Activated CD8-positive, alpha-beta memory T cell treated with anti-CD3 and anti-CD28 coated beads, Interleukin-2, amount 50 U/mL, for 4 hours (primary cell): ENCODE measurements at places on chromosomes 11 and 22.

DNA sequence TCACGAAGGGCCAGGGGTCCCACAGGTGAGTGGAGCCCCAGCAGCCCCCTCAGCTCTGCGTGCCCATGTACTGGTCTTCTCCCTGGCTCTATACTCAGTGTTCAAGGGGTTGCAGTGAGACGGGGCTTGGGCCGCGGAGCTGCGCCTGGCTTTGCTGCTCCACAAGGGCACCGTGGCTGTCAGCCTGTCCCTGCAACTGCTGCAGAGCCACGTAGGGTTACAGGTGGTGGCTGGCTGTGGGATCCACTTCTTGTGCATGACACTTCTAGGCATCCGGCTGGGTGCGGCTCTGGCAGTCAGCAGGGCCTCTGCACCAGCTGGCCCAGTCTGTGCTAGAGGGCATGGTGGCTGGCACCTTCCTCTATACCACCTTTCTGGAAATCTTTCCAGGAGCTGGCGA, 14.3 kb downstream of the MTFP1 start:
- no peak for DNase-seq

DNA sequence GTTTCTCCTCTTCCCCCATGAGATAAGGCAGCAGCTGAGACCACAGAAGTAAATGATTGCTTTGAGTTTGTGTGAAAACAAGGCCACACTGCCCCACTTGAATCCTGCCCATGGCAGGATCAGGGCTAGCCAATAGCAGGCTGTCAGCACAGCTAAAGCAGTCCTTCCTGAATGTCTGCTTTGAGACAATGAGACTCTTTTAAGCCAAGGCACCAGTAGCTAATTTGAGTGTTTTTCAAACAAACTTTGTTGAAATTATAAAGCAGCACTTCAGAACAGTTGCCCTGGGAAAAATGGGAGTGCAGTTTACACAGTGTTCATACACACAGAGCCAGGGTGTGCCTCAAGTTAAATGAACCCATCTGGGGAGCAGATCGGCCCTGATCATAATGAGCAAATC, 103.5 kb upstream of the OR5AK2 start:
- DNase-seq = no peak

- peak; percentile 11 for DNase-seq
Observed at GRCh38 chr11:2565447-2566222, 120.8 kb downstream of the KCNQ1 start.

DNA sequence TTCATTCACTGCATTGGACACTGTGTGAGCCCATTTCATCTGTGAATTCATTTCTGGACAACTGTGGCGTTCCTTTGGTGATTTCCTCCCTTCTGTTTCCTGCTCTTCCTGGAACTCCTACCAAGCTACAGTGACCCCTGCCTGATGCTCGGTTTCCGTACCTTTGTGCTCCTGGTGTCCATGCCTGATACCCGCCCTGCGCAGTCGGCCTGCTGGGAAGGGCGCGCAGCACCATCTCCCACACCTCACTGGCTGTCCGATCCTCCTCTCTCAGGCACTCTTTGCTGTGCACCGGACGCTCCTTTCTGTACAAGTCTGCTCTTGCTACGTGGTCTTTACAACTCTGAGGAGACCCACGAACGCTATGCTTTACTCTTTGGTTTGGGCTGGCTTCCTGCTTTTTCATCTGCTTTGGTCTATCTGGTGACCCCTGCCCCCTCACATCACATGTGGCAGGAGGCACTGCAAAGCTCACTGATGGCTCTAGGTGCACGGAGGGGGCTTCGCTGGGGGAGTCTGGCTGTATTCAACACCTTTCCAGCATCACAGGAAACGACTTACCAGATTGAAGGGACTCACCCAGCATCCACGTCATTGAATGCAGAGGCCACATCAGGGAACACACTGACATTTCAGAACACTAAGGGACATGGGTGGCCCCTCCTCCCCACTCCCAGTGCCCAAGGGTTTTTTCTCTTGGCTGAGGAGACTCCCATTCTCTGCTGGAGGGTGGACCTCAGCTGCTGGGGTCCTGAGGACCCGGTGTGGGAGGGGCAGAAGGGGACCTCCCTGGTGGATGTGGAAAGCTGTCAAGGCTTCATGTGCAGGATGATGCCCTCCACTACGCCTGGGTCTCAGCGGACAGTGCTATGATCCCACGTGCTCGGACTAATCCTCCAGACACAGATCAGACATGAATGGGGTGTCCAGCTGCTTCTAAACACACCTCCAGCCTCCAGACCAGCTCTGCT, 27.0 kb upstream of the MOB2 start:
- DNase-seq = no peak

DNA sequence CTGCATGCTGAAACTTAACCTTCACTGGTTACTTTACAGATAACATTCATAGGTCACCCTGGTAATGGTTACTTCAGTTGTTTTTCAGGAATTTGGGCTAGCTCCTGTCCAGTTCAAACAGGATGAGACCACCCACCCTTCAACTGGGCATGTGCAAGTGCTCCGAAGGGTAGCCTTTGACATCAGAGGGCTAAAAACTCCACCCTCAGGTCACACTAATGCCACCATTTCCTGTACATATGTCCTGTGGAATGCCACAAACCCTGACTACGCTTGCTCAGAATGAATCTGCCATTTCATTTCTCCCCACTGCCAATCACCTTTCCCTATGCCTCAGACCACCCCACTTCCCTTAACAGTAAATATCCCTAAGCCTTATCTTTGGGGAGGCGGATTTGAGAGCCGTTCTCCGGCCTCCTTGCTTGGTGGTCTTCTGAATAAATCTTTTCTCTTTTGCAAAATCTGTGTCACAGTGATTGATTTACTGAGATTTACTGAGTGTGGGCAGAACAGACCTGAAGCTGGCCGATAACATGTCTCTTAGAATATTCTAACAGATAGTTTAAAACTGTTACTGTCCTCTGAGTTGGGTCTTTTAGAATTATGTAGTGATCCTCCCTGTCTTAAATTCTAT, 25.4 kb upstream of the FXYD2 start:
- DNase-seq = no peak

GRCh38 chr11:113705871-113706655, at the start of gene TMPRSS5:
Gene TMPRSS5 (minus strand): TSS chr11:113706308. CDS start chr11:113706224, 84 bp downstream.
- no peak for DNase-seq

DNA sequence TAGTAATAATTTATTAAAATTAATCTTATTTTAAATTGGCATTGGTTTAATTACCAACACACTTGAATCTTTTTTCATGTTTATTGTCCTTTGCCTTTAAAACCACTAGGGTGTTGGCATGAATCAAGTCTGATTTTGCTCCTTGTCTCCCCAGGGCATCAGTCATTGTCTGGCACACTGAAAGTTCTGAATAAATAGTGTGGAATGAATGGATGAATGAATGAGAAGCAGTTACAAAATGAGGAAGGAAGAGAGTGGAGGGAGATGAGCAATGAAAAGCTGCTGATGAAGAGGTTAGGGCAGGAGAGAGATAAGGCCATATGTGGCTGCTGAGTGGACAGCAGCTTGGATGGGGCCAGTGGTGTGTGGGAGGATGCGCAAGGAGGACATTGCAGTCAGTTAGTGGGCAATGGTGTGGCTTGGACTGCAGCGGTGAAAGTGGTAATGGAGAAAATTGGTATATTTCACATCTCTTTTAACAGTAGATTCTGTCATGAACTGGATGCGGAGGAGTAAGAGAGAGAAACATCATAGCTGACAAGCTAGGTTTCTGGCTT, 132.0 kb downstream of the SPON1 start:
- DNase-seq = no peak

GRCh38 chr11:113670831-113671215, 35.3 kb downstream of the TMPRSS5 start:
- DNase-seq = no peak

DNA sequence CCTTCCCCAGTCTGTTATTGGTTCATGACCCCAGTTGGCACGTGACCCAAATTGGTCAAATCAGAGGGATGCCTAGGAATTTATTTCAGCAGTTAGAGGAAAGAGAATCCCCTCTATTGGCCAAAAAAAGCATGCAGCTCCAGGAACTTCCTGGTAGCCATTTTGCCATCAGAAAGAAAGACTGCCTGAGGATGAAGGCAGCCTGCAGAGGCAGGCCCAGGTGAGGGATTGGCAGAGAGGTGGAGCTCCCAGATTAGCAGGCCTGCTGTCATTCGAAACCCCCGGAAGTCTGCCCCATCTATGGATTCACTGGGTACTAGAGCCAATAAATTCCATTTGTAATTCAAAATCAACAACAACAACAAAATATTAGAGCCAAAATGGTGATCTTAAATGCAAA, 207.6 kb downstream of the CWF19L2 start:
- DNase-seq = no peak

DNA sequence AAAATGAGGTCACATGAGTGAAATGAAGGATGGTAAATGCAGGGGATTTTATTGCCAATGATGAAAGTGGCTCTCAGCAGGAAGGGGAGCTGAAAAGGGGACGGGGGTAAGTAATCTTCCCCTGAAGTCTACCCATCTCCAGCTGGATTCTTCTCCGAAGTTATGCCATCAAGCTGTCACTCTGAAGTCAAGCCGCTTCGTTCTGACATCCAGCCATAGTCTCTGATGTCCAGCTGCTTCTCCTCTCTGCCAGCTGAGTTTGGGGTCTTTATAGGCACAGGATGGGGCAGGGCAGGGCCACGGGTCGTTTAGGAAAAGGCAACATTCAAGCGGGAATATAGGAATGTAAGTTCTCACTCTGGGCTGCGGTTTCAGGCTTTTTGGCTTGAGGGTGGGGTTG, 181.9 kb upstream of the ANO3 start:
- no peak for DNase-seq

- DNase-seq = no peak
Observed at GRCh38 chr22:37588546-37589215, 8.8 kb upstream of the LGALS2 start.

DNA sequence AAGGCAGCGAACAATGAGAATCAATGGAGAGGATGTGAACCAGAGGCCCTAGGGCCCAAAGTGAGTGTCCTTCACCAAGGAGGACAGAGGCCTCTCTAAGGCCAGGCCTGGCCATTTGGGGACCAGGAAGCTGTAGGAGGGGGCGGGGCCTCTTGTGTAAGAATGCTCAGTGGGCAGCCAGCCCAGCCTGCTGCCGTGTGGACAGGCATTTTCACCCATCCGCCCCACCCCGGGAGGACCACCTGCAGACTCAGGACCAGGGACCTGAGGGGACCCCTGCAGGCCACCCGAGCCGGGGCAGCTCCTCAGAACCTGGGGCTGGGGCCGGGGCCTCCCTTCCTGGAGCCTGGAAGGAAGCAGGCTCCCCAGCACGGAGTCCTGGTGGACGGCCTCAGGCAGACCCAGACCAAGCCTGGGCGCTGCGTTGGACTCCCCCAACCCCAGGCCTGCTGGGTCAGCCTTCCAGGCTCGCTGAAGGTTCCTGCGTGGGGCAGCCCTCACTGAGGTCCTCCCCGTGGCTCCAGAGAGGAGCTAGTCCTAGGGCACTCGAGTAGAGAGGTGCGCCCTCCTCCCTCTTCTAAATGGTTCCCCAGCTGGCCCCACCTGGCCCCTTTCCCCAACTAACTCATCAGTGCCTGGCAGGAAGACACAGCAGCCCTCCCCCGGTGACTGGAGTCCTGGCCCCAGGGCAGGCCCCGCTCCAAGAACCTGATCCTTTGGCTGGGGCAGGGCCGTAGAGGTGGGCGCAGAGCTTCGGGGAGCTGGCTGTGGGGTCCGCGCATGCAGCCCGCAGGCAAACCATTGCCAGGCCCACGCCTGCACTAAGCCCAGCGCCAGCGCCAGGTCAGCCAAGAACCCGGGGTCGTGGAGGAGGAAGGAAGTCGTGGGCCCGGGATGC, 1.5 kb upstream of the TRABD start:
- DNase-seq = no peak

DNA sequence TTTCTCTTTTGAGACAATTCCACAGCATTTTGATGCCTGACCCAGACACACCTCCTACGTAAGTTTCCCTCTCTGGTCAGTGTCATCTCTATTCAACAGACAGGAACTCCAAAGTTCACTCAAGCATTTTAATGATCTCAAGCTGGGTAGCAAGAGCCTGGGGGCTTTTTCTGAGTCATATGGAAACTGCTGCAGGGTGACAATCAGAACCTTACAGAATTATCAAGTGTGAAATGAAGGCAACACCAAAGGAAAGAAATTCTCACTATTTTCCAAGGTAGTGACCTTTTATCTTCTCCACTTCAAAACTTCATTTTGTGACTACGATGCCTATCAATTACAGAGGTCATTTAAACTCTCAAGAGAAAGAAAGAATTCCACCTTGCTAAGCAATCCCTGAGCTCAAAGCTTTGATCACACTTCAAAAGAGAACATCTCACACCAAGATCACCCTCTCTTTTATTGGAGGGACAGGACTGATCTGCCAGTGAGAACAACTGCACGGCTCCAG, 229.0 kb upstream of the ZC3H12C start:
- no peak for DNase-seq

DNA sequence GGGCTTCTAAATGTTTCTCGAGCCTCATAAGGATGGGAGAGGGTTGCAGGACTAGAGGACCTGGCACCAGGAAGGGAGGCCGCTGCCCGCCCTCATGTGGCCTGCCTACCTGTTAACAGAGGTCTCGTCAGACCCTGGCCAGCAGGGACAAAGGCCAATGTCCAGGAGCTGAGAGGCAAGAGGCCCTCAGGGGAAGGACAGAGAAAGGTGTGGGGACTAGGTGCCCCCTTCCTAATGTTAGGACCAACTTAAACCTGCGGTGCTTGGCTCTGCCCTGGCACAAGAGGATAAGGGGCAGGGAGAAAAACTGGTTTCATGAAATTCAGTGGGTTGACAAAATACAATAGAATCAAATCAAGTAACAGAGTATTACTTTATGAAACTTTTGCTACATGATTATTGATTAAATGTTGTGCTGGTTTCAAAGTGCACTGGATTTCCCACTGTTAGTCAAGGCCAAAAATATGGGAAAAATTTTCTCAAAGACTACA, 20.0 kb upstream of the SYT12 start:
- no peak for DNase-seq

DNA sequence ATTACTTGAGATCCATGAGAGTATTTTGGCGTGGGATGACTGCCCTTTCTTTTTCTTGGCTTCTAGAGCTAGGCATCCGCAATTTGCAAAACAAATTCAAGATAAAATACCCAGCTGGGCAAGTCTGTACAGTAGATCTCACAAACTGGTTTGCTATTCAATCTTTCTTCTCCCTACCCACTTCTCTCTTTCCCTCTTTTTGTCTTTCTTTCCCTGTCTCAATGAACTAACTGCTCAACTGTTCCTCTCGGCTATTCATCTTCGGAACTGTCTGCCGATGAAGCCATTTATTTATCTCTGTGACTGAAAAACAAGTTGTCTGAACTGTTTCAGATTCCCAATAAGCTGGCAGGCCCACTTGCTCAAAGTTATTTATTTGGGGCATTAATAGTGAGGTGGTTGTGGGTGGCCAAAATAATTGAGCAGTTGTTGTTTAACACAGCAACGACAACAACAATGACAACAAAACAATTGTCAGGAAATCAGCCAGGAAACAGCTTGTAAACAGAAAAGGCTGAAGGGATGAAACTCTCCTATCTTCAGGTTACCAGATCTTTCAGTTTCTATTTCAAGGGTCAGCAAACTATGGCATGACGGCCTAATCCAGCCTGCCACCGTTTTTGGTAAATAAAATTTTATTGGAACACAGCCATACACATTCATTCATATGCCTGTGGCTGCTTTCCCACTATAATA, 76.0 kb upstream of the MTMR2 start:
- no peak for DNase-seq
